Effector memory CD8-positive, alpha-beta T cell (primary cell): ENCODE measurements at places on chromosomes 13 and 19.

GRCh38 chr19:10907925-10908324, 20.5 kb downstream of the YIPF2 start:
- no peak for DNase-seq

- DNase-seq = no peak
These were observed 10.7 kb upstream of the ZNF175 start for GRCh38 chr19:51560339-51560738.

- no peak for DNase-seq
These were observed 35.0 kb downstream of the ZSWIM4 start for GRCh38 chr19:13830114-13830740.

DNA sequence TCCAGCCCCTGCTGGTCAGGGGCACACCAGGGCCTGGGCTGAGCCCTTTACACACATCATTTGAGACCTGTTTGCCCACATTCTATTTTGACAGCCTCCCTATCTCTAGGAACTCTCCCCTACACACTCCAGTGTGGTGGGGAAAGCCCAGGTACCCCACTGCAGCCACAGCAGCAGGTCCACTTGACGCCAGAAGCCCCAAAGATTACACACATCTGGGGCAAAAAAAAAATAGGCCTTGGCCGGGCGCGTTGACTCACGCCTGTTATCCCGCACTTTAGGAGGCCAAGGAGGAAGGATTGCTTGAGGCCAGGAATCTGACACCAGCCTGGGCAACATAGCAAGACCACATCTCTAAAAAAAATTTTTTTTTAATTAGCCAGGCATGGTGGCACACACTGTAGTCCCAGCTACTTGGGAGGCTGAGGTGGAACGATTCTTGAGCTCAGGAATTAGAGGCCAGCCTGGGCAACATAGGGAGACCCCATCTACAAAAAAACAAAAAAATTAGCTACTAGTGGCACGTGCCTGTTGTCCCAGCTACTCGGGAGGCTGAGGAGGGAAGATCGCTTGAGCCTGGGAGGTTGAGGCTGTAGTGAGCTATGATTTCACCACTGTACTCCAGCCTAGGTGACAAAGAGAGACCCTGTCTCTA, 18.0 kb upstream of the CD22 start:
- no peak for DNase-seq

- no peak for DNase-seq
These were observed 27.8 kb downstream of the EXOC3L2 start for GRCh38 chr19:45217193-45217956.

GRCh38 chr19:23273022-23273589, 22.9 kb upstream of the ZNF724 start:
- no peak for DNase-seq

GRCh38 chr13:76019421-76020044, 383.4 kb downstream of the LMO7 start:
- no peak for DNase-seq

DNA sequence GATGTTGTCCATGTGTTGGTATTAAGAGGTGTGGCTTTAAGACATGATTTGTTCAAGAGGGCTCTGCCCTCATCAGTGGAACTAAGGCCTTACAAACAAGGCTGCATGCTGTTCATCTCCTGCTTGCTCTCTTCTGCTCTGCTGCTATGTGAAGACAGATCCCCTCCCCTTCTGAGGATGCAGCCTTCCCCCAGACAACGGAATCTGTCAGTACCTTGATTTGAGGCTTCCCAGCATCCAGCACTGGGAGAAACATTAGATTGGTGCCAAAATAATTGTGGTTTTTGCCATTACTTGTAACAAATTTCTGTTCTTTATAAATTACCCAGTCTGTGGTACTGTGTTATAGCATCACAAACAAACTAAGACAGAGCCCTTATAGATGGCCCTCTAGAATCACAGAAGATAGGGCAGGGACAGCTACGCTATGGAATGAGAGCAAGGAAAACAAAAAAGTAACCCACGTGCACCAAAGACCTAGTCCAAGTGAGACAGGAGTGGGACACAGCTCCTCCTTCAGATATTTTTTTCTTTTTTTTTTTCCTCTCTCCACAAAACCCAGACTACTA, 151.5 kb upstream of the RXFP2 start:
- DNase-seq = no peak

DNA sequence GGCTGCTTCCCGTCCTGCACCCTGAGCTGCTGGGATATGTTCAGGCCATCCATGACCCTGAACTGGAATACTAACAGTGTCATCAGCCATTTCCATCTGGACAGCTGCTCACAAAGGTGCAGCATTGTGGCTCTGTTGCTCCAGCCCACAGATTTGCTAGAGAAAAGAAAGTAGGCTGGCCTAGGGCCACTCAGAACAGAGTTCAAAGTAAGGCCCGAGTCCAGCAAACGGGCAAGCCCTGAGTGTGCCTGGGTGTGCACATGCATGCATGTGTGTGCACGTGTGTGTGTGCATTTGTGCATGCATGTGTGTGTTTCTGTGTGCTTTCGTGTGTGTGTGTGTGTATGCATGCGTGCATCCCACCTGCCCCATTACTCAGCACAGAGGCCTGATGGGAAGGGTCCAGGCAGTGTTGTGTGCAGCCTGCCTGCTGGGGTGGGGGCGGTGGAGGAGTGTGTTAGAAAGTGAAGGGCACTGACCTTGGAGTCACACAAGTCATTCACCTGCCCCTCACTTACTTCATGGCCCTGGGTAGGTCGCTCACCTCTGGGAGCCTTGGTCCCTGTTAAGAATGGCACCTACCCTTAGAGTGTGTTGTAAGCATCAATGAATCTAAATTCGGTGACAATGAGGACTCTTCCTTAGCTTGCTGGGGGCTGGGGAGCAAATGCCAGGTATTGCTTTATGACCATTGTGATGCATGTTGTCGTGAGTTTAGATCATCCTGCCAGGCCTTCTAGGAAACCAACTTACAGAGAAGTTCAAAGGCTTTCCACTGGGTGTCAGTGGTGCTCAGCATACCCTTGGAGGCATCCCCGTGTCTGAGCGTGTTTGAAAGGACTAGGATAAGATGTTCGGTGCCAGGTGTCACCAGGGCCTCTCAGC, 53.2 kb downstream of the GPR12 start:
- DNase-seq = peak; percentile 50

DNA sequence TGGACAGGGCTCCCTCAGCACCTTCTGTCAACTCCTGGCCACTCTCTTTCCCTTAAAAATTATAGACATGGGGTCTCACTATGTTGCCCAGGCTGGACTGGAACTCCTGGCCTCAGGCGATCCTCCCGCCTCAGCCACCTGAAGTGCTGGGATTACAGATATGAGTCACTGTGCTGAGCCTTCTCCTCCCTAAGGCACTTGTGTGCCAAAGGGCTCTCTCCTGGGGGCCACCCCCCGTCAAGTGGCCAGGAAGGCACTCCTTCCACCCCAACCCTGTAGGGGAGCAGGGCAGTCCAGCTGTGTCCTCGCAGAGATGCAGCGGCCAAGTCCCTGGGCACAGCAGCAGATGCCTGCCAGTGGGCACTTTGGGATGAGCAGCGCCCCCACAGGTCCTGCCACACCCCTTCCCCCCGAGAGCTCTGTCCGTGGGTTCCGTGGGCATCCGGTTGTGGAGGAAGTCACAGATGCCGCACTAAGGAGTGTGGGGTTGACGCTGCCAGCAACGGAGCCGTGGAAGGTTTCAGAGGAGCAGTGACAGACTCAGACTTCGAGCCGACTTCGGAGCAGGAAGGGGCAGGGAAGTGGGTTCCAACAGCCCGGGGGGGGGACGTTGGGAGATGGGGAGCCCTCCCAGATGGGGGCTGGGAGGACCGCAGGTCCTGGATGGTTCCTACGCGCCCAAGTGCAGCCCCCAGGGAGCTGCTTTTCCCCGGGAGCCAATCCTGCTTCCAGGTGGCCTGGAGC, 3.3 kb upstream of the UQCR11 start:
- DNase-seq = peak; percentile 29

- DNase-seq = no peak
These were observed 8.0 kb downstream of the MAP2K2 start for GRCh38 chr19:4115818-4116385.

DNA sequence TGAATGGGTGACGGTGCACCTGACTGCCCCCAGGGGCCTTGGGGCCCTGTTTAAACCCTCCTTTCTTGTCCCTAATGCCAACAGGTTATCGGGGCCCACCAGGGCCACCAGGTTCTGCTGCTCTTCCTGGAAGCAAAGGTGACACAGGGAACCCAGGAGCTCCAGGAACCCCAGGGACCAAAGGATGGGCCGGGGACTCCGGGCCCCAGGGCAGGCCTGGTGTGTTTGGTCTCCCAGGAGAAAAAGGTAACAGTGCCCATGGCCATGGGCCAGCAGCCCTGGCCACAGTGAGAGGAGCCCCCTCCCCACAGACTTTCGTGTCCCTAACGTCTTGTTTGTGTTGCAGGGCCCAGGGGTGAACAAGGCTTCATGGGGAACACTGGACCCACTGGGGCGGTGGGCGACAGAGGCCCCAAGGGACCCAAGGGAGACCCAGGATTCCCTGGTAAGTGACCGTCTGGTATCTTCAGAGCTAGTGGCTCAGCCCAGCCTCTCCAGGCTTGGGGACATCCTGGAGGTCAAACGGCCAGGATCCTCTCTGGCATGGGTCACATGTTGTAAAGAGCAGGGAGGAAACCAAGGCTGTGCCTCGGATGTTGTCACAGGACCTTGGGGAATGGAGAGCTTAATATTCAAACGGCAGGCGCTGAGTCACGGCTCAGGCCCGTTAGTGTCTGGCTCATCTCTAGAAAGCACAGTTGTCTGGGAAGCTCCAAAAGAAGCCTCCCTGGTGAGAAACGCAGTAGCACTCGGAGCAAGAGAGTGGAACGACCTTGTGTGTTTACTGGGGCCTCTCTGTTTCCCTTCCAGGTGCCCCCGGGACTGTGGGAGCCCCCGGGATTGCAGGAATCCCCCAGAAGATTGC, 58.3 kb downstream of the RAB20 start:
- DNase-seq = no peak

- no peak for DNase-seq
These were observed 58.7 kb downstream of the TEX26 start for GRCh38 chr13:30991184-30991583.

GRCh38 chr13:101267656-101268055, 148.7 kb downstream of the NALCN start:
- DNase-seq = no peak

DNA sequence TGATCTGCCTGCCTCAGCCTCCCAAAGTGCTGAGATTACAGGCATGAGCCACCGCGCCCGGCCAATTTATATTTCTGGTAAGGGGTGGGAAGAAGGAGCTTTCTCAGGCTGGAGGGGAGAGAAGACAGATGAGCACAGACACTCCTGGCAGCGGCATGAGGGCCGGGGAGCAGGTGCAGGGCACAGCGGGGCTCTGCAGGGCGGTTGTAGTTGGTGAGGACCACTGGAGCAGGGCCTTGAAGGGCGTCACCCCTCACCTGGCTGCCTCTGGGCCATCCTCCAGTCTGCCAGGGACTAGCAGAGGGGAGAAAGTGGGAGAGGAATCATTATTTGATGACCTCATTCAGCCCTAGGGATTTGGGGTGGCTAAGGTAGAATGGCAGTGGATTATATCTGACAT, 8.6 kb upstream of the CSNK1G2 start:
- no peak for DNase-seq

- no peak for DNase-seq
These were observed at the start of gene FARP1 for GRCh38 chr13:98142380-98143156. TSS of gene FARP1 (plus strand) at chr13:98143094. CDS start at chr13:98213243, 70,149 bp downstream.

- no peak for DNase-seq
These were observed 20.2 kb downstream of the CERS1 start for GRCh38 chr19:18875726-18876125.

DNA sequence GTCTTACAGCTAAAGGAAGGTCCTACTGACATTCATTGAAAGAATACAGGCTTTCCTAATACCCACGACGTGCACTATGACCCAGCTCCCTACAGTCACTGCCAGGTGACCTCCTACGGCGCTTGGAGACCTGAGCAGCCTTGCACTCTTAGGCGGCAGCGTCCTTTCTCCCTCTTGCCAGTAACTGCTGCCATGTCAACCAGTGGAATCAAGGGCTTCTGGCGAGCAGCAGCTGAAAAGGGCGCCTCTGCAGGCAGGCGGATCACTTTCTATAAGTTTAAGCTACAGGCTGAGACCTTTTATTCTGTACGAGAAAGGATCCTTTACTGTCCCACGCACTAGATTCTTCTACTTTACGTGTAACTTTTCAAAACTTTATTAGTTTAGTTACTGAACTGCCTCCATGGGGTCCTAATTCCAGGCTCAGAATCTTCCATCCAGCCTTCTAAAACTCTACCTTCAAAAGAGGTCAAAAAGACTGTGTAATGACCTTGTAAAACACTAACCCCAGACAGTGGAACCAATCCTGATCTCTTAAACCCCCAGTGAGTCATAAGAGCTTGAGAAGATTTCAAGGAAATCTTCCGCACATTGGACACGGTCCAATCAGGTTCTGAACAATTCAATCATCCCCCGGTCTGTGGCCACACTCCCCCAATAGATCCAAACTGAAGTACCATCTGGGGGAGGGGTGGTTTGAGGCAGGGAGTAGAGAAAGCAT, 1.9 kb downstream of the KCTD12 start:
- DNase-seq = no peak

DNA sequence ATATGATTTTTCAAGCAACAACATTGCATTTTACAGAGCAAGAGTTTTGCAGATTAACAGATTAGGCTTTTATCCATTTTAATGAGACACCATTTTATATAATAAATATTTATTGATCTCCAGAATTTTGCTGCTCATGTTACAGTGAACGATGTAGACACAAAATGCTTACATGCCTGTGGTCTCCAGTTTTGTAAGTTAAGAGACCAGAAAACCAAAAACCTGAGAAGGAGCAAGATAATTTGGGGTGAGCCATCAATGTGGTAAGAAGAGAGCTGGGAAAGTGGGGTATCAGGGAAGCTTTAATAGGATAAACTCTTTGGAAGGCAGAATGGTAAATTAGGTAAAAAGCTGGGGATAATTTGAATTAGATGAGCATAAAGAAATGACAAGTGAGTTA, 2100.5 kb upstream of the PCDH20 start:
- DNase-seq = no peak

GRCh38 chr13:75481176-75482069, 546 bp downstream of the TBC1D4 start:
- peak; percentile 2 for DNase-seq
